ENCODE measurements at places on chromosomes 13 and 19.

- no peak for DNase-seq
These were observed 30.0 kb downstream of the TSSK6 start for GRCh38 chr19:19485161-19485997.

DNA sequence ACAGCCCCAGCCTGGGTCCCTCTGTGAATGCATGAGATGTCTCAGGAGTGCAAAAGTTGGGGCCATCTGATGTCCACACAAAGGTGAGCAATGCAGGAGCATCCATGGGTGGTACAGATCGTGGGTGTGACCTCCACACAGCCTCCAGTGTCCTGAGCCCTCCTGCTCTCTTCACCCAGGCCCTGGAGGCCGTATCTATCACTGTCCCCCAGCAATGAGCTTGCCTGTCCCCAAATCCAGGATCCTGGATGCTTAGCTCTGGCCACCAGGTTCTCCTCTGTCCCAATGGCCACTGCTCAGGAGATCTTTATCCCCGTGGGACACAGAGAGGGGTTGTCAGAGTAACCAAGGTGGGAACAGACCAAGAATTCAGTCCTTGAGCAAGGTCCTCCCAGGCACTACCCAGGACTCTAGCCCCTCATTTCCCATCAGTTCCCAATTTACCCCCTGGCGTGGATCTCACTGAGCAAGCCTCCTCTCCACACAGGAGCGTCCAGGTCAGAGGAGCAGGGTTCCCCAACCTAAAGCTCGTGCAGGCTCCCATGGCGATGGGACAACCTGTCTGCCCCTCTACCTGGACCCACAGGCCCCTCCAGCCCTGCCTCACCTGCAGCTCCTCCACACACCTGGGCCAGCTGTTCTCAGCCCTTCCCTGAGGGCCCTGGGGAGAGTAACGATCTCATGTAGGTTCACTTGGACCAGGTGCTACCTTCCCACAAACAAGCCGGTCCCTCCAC lies 11.3 kb downstream of the CEACAM21 start:
- DNase-seq = no peak

DNA sequence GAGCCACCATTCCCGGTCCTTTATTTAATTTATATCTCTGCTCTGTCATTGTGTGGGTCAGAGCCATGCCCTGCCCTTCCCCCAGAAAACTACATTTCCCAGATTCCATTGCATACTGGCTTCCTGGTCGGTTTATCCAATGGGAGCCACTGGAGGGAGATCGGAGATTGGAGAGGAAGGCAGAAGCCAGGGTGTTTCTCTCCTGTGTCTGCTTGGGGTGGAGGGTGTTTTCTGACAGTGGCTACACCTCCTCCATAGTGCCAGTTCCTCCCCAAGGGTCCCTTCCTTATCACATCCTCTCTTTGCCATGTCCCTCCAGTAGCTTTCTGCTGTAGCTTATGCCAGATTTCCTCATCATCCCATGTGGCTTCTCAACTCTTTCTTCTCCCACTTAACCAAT lies 19.0 kb downstream of the OLFM2 start:
- DNase-seq = no peak

GRCh38 chr19:12778017-12778904 lies 2.9 kb upstream of the HOOK2 start:
- no peak for DNase-seq

- DNase-seq = no peak
These were observed 6.4 kb upstream of the PDE4C start for GRCh38 chr19:18232540-18233223.

- DNase-seq = no peak
These were observed 619.8 kb downstream of the DCT start for GRCh38 chr13:93859716-93860115.

DNA sequence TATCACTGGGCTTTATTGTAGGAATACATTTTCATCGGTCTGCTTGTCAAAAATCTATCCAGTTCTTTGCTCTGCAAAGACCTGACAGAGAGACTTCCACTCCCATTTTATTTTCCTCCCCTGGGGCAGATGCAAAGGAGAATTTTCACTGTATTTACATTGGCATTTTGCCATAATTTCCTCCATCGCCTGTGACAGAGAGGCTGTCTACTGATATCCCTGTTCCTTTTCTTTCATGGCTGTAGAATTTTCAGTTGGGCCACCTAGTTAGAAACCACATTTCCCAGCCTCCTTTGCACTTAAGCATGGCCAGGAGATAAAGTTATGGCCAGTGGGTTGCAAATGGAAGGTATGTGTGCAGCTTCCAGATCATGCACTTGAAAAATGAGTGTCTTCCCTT lies 89.3 kb downstream of the NUFIP1 start:
- DNase-seq = no peak

Data from cerebellar nuclear complex (tissue), 1 donor.